ENCODE measurements at places on chromosomes 7 and 10.

GRCh38 chr10:80472234-80473095 is 18.4 kb downstream of the TSPAN14 start:
- no peak for DNase-seq
- no peaks in the 10 kb centered on the region for H3K27me3 ChIP-seq
- no peak overlapping the region for H3K4me3 ChIP-seq
- peak overlapping the region; percentile 88 for H3K27ac ChIP-seq
- peaks cover 91% of the 10 kb centered on the region for H3K4me1 ChIP-seq
- peaks cover 11% of the 10 kb centered on the region for H3K36me3 ChIP-seq

DNA sequence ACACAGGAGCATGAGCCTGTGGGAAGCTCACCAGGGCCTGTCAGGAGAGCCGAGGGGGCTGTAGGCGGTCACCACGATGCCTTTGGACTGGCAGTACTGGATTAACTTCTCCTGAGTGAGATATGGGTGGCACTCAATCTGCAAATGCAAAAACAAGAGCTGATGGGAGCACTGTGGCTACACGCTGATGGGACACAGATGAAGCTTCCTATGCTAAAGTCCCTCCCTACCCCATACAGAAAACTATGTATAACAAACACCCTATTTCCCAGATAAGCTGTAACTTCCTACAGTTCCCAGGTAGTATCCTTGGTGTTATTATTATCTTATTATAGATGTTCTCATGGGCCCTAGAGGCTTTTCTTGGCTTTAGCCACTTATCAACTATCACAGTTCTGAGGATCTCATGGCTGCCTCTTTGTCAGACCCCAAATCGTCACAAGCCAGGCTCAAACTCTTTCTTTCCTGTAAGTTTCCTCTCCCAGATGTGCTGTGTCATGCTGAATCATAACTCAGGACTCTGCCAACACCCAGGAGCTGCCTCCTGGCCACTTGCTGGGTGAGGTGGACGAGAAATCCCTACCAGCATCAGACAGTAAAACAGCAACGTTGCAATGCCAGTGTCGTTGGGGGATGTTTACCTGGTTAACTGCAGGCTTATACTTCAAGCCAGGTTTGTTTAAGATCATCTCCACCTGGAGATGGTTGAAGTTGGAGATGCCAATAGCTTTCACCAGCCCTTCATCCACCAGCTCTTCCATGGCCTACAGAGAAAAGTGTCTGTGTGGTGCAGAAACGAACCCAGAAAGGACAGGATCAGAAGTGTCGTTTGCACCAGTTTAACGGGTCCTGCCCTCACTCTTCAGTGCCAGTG is 10.3 kb downstream of the AKR1B1 start:
- no peak overlapping the region for H3K4me3 ChIP-seq

DNA sequence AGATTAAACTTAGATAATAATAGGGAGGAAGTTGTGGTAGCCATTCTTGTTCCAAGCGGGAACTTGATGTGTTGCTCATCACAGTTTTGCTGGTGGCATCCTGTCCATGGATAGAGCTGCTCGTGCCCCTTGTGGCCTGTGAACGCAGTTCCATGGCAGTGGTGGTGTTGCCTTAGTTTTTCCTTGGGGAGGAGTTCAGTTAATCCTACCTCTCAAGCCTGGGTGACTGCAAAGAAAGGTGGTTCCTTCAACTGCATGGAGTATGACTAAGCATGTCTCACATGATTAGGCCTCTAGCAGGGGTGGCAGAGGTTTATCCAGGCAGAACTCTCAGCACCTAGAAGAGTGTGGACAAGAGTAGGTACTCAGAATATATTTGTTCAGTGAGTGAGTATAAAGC is 99.7 kb downstream of the MAPK8 start:
- H3K36me3 ChIP-seq, result peaks cover 30% of the 10 kb centered on the region
- no peak overlapping the region for H3K4me3 ChIP-seq
- no peaks in the 10 kb centered on the region for H3K4me1 ChIP-seq
- H3K27ac ChIP-seq, result no peak overlapping the region
- DNase-seq, result no peak
- H3K27me3 ChIP-seq, result no peaks in the 10 kb centered on the region

GRCh38 chr10:15518250-15518649 is 147.2 kb upstream of the FAM171A1 start:
- DNase-seq, result no peak
- no peaks in the 10 kb centered on the region for H3K36me3 ChIP-seq
- no peak overlapping the region for H3K27ac ChIP-seq
- no peak overlapping the region for H3K4me3 ChIP-seq
- H3K27me3 ChIP-seq, result no peaks in the 10 kb centered on the region
- peaks cover 3% of the 10 kb centered on the region for H3K4me1 ChIP-seq

GRCh38 chr10:103803941-103804340 is 51.4 kb downstream of the SH3PXD2A start:
- H3K27ac ChIP-seq, result no peak overlapping the region
- H3K36me3 ChIP-seq, result peaks cover 4% of the 10 kb centered on the region
- no peak overlapping the region for H3K4me3 ChIP-seq
- no peak for DNase-seq
- no peaks in the 10 kb centered on the region for H3K27me3 ChIP-seq

DNA sequence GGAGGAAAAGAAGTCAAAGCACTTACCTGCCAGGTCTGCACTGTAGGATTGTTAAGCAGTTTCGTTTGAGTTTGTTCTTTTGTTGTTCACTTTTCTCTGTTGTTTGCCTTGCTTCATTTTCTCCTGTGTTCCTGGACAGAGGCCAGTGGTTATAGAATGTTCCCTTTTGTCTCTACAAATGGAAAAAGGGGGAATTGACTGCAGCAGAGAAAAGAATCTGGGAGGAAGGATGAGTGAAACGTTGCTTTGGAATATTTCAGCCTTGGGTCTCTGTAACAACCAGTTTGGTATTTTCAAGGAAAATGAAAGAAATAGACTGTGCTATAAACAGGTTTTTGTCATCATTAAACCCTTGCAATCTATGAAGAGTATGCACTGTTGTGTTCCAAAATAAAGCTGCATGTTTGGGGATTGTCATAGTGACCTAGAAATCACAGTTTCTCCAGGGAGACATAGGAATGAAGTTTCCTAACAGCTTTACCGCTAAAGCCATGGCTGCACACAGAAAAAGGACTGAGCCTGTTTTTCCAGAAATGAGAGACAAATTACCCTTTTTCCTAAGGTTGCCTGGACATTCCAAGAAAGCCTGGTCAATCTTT is 60.8 kb upstream of the HABP2 start:
- H3K4me3 ChIP-seq, result no peak overlapping the region
- no peaks in the 10 kb centered on the region for H3K27me3 ChIP-seq
- H3K4me1 ChIP-seq, result peaks cover 38% of the 10 kb centered on the region

GRCh38 chr10:132105302-132105995 is 39.7 kb downstream of the JAKMIP3 start:
- DNase-seq, result no peak
- no peaks in the 10 kb centered on the region for H3K36me3 ChIP-seq
- H3K4me3 ChIP-seq, result no peak overlapping the region

DNA sequence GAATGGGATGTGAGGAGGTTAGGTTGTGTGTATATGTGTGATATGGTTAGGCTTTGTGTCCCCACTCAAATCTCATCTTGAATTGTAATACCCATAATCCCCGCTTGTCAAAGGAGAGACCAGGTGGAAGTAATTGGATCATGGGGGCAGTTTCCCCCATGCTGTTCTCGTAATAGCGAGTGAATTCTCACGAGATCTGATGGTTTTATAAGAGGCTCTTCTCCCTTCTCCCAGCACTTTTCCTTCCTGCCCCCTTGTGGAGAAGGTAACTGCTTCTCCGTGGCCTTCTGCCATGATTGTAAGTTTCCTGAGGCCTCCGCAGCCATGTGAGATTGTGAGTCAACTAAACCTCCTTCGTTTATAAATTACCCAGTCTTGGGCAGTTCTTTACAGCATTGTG is 47.3 kb downstream of the NPVF start:
- H3K27ac ChIP-seq, result no peak overlapping the region
- DNase-seq, result no peak
- peaks cover 14% of the 10 kb centered on the region for H3K4me1 ChIP-seq
- H3K4me3 ChIP-seq, result peak overlapping the region; percentile 60

DNA sequence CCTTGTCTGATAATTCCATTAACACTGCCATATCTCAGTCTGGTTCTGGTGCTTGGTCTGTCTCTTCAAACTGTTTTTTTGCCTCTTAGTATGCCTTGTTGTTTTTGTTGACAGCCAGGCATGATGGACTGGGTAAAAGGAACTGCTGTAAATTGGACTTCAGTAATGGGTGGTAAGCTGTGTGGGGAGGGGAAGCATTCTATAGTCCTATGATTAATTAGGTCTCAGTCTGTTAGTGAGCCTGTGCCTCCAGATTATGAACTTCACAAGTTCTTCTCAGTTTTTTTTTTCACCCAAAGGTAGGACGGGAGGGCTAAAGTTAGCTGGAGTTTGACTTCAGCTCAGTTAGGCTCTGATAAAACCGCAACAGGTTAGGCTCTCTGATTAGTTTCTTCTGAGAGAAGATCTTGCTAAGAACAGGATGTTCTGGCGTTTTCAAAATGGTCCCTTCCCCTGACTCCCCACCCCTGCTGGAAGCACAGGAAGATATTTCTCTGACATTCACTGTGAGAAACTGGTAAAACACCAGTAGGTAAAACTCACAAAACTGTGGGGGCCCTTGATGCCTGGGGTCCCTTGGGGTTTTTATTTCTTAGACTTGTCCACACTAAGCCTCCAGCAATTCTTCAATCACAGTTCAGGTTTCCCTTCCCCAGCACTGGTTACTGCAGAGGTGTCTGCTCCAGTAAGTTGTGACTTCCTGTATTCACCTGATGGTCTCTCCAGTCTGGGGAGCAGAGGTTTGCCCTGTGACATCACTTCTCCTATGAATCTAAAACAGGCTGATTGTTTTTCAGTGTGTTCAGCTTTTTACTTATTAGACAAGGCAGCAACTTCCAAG is 43.3 kb upstream of the CCDC71L start:
- H3K27me3 ChIP-seq, result peaks cover 3% of the 10 kb centered on the region
- no peaks in the 10 kb centered on the region for H3K36me3 ChIP-seq
- no peak for DNase-seq
- no peaks in the 10 kb centered on the region for H3K4me1 ChIP-seq

- no peaks in the 10 kb centered on the region for H3K27me3 ChIP-seq
- DNase-seq, result no peak
- H3K27ac ChIP-seq, result no peak overlapping the region
- no peaks in the 10 kb centered on the region for H3K36me3 ChIP-seq
- no peak overlapping the region for H3K4me3 ChIP-seq
Measured at GRCh38 chr7:18849130-18849529, 268.3 kb downstream of the TWIST1 start.

DNA sequence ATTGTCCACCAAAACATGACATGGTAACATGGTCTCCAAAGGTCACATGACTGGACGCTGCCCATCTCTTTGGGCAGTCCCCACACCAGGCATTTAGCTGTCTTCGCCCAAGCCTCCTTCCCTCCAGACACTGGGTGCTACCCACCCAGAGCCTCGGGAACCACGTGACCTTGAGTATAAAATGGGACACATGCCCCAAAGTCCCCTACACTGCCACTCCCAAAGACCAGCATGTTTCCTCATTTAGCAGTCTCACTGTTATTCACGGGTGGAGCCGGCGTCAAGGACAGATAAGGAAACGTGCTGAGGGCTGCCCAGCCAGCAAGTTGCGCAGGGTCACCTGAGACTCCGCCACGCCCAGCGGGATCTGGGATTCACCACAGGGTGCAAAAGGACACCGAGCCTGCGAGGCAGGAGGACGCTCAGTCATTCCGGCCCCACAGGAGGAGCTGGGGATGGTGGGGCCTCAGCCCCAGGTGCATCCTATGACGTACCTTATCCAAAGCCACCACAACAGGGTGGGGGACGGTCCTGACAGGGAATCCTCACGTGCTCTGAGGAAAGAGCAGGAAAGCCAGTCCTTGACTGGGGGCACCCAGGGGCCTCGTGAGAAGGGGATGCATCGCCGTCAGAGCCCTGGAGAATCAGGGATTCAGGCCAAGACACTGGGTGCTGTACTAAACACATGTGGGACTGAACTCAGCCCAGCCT is 226.9 kb downstream of the TNS3 start:
- H3K36me3 ChIP-seq, result no peaks in the 10 kb centered on the region
- peaks cover 4% of the 10 kb centered on the region for H3K4me1 ChIP-seq
- DNase-seq, result no peak

DNA sequence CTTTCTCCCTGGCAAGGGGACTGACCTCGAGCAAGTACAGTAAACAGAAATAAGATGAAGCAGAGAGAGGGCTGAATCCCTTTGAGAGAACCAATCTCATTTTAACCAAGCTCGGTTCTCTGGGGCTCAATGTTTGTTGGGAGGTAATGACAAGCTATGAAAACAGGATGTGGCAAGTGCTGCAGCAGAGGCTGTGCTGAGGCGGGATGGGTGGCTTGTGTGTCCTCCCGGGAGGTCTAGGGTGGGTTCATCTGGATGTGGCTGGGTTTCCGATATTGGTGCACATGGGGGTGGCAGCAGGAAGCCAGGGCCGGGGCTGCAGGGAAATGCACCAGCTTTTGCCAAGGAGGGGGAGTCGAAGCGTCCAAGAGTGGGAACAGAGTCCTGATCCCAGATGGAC is 84.5 kb downstream of the AOAH start:
- no peaks in the 10 kb centered on the region for H3K27me3 ChIP-seq
- H3K4me3 ChIP-seq, result no peak overlapping the region
- no peak for DNase-seq
- no peak overlapping the region for H3K27ac ChIP-seq
- H3K4me1 ChIP-seq, result no peaks in the 10 kb centered on the region

- H3K27ac ChIP-seq, result no peak overlapping the region
- no peaks in the 10 kb centered on the region for H3K36me3 ChIP-seq
- no peaks in the 10 kb centered on the region for H3K27me3 ChIP-seq
Measured at GRCh38 chr7:114527589-114527988, 113.0 kb downstream of the FOXP2 start.

- H3K36me3 ChIP-seq, result no peaks in the 10 kb centered on the region
- DNase-seq, result peak; percentile 41
- no peak overlapping the region for H3K27ac ChIP-seq
- no peak overlapping the region for H3K4me3 ChIP-seq
Measured at GRCh38 chr7:1752111-1752510, 82.0 kb downstream of the ELFN1 start.

DNA sequence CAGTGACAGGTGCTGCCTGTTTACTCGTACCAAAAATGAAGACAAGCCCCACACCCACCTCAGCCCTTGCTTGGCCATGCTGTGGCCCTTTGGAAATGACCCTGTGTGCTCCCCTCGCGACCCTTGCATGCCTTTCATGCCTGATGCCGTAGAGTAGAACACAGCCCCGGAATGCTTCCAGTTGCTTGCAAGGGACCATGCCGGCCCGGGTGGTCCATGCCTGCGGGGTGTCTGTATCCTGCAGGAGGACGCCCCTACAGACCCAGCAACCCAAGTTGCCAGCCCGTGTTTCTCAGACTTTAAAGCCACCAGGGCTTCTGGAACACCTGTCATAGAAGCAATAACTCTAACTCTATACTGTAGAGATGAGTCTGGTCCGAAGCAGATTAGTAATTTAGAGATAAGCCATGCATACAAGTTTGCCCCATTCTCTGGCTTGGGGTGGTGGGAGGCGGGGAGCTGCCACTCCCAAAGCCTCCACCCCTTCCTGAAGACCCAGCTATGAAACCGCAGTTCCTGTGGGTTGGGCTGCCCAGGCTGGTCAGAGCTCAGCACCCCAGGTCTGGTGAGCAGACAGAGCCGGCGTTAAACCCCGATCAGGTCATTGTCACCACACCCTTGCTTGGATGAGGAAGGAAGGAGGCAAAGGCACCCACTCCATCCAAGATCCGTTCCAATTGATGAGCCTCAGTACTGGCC is 143.5 kb downstream of the ADCY1 start:
- H3K4me1 ChIP-seq, result no peaks in the 10 kb centered on the region
- H3K4me3 ChIP-seq, result no peak overlapping the region
- peaks cover 4% of the 10 kb centered on the region for H3K27me3 ChIP-seq
- DNase-seq, result no peak
- no peak overlapping the region for H3K27ac ChIP-seq

GRCh38 chr10:130808686-130809085 is 502.8 kb downstream of the TCERG1L start:
- no peaks in the 10 kb centered on the region for H3K36me3 ChIP-seq
- H3K4me1 ChIP-seq, result no peaks in the 10 kb centered on the region
- DNase-seq, result no peak
- no peak overlapping the region for H3K27ac ChIP-seq
- no peak overlapping the region for H3K4me3 ChIP-seq
- H3K27me3 ChIP-seq, result peaks cover 10% of the 10 kb centered on the region

Data from suprapubic skin (tissue), 4 donors.